ENCODE measurements at places on chromosomes 6 and 20.

DNA sequence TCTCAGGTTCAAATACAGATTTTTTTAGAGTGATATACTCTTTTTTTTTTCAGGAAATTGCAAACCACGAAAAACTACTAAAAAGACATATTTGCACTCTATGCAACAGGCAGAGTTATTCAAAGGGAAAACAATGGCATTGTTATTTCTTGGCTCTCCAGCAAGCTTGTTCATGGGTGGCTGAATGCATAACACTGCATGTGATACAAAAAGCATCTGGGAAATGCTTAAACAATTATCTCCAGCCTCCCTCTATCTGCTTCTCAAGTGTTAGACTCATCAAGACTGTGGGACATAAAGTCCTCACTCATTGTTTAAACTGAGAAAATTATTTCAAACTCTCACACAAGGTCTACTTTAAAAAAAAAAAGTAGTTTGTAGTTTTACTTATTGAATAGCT, 7.3 kb upstream of the COL12A1 start:
- DNase-seq: no peak

DNA sequence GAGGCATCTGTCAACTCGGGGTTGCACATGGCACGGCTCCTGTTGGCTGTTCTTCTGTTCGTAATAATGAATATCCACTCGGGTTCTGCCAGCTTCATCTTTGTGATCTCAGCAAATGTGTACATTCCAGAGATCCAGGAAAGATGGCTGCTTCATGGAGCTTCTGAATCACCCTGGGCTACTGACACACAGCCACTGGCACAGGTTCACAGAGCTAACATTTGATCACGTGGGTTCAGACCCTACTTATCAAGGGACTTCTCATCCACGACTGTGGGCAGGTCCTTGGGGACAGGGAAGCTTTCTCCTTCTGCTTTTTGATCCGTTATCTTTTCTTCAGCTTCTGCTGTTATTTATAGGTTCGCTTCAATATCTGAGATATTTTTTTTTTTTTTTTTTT, 18.1 kb downstream of the PPP1R3G start:
- DNase-seq: no peak

DNA sequence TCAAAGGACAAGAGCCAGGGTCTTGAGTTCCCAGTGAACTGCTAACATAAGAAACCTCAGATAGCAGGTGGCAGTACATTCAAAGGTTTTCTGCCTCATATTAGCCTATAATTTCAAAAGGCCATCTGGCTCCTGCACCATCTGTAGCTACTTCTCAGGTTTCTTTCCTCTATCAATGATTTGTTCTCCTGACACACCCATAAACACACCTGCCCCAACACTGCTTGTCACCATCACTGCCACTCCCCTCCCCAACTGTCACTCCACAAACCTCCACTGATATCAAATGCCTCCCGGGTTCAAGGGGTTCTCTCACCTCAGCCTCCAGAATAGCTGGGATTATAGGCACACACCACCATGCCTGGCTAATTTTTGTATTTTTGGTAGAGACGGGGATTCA, 152.7 kb upstream of the SLC22A16 start:
- no peak for DNase-seq

- no peak for DNase-seq
Observed at GRCh38 chr6:50608421-50608820, 104.9 kb upstream of the TFAP2D start.

- DNase-seq: no peak
Observed at GRCh38 chr6:39188571-39188970, 40.7 kb downstream of the KCNK5 start.

DNA sequence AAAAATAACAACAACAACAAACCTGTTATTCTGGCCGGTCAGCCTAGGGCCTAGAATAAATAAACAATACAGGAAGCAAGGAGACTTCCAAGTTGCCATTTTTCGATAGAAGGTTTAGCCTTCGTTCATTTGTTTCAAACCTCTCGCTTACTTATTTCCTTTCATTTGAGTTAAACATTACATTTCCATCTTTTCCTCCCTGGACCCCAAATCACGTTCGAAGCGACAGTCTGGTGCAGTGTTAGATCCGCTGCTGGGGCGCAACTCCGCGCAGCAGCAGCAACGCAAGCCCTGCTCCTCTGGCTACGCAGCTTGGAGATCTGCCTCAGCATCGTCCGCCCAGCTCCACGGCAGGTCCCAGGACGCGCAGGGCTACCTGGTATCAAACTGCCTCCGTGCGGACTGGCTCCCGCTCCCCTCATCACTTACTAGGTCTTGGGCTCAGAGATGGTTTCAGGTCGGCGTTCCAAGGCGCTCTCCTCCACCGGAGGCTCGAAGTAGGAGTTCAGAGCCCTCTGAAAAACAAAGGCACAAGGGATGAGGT, 530 bp downstream of the TDP2 start:
- DNase-seq: no peak

- no peak for DNase-seq
Observed at GRCh38 chr20:62486484-62486883, 10.7 kb upstream of the GATA5 start.

DNA sequence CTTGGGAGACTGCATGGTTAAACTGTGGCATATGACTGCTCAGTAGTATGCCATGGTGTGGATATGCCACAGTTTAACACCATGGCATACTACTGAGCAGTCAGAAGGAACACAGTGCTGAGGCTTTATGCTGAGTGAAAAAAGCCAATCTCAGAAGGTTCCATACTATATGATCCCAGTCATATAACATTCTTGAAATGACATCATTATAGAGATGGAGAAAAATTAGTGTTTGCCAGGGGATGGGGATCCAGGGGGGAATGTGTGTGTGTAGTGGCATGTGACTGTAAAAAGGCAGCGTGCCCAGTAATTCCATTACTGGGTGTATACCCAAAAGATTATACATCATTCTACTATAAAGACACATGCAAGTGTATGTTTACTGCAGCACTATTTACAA, 85.8 kb downstream of the FOXF2 start:
- DNase-seq: no peak

- no peak for DNase-seq
Observed at GRCh38 chr6:36703081-36703606, 5.5 kb downstream of the RAB44 start.

- DNase-seq: no peak
Observed at GRCh38 chr6:158028876-158029275, 47.2 kb downstream of the SYNJ2 start.

DNA sequence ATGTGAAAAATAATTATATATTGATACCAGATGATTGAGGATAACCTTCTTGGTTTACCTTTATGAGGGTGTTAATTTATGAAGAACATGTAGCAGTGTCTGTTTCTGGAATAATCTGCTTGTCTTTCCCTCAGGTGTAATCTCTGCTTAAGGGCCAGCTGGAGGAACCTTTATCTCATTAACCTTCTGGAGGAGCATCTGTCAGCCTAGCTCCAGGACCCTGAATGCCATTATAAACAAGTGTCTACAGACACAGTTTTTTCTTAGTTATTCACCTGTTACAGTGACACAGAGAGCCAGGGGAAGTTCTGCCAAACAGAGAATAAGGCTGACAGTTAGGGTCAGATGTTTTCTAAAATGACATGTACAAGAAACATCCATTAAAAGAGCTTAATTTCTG, at the start of gene IMPG1:
TSS of gene IMPG1 (minus strand) at position 101 of the 400 bp plus-strand sequence. CDS start 174 bp downstream, outside the sequence.
- DNase-seq: no peak

DNA sequence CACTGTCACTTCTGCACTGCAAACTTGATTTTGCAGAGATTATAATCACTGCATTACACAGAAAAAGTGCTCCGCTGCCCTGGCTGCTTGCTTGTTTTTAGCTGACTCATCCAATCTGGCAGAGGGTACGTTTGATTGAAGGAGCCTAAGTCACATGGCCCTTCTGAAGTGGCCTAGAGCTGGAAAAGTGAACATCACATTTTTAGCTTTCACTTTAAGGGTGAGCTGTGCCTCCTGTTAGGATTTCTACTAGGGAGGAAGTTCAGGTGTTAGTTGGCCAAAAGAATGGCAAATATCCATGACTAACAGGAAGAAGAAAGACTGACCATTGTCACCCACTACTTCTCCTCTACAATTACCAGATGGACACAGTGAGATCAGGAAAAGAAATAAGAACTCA, 889.1 kb upstream of the MAP3K7 start:
- DNase-seq: peak; percentile 7

DNA sequence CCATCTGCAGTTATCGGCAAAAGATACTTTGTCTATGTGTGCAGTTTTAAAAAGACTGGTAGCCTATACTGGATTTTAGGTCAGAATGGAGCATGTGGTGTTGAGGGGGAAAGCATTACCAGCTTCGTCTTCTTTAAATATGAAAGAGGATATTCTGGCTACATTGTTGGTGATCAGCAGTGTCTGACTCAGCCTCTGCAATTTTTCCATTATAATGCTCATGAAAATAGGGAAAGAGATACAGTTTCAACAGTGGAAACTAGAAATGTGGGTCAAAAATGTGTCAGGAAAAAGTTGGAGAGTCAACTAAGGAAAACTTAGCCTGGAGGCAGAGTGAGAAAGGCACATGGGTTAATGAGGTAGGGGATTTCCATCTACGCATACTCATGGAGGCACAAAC, 45.2 kb downstream of the HDGFL1 start:
- no peak for DNase-seq

DNA sequence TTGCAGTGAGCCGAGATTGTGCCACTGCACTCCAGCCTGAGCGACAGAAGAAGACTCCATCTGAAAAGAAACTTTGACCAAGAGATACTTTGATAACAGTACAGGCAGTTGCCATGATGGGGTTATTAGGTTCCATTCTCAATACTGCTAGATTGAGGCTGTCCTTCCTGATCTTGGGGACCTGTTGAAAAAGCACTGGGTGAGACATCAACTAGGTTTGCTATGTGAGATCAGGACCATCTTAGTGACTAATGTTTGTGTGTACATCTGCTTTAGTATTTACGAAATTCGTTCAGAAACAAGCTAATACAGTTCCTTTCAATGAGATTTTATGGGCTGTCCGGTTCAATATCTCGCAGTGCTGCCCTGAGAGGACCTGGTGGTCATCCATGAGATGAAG, 2.6 kb downstream of the DSE start:
- no peak for DNase-seq

- DNase-seq: no peak
Observed at GRCh38 chr6:11702089-11702488, 76.5 kb downstream of the ADTRP start.

GRCh38 chr6:35415065-35415891, 36.9 kb upstream of the FANCE start:
- no peak for DNase-seq

DNA sequence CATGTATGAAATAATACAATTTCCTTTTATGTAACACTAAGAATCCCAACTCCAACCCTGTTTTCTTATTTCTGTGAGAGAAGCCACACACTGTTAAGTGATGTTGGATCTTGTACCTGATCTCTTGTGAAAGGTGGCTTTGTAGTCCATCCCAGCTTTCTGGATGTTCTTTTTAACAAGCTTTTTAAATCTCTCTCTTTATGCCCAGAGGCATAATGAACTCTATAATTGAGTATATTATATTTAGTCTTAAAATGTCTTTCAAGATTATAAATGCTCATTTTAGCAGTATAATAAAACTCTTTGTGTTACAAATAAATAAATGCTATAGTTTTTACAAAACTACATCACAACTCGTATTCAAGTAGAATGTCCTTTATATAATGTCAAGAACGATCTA, 922.1 kb downstream of the EPHA7 start:
- no peak for DNase-seq

DNA sequence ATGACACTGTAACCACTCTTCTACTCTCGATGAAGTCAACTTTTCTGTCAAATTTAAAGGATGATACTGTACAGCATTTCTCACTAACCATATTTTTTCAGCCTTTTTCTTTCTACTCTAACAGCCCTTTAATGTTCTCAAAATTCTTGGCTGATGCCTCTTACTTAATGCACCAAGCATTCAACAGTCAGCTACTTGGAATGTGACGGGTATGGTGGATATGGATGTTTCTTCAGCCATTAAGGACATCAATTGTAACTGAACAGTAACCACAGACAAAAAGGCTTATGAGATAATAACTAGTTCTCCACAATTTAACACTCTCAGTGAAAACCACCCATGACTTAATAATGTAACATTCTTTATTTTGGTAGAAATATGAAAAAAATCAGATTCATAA, 467.2 kb upstream of the ZNF337 start:
- DNase-seq: no peak

- peak; percentile 42 for DNase-seq
Observed at GRCh38 chr6:141988954-141989705, 143.6 kb upstream of the GJE1 start.

GRCh38 chr6:151701911-151702562, 105.4 kb upstream of the ESR1 start:
- no peak for DNase-seq

GRCh38 chr6:106079961-106080762, 6.0 kb upstream of the PRDM1 start:
- DNase-seq: no peak

All from iPS DF 19.7 (cell line).